ENCODE measurements at places on chromosomes 7 and 10.

DNA sequence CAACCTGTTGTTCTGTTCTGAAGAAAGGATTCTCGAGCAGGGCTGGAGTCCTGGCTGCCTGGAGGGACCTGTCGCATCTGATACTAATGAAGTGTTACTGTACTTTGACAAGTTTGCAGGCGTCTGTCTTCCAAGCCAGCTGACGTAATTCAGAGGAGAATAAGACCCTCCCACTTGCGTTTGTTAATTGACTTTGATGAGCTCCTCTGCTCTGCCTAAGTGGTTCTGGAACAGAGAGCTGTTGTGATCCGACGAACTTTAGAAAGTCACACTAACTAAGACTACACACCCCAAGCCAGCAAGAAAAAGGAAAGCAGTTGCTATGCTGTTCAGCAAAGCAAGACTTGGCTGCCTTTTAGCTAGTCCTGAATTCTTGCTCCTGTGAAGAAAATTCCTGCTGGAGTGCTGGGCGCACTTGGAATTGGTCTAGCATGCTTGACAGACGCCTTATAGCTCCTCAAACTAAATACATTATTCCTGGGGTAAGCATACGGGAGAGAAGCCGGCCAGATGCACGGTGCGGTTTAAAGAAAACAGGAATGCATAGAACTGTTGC lies 200.3 kb downstream of the CACNB2 start:
- DNase-seq = no peak

- no peak for DNase-seq
Measured at GRCh38 chr10:129689671-129690071, 222.6 kb downstream of the MGMT start.

GRCh38 chr7:98903246-98903645 lies 24.9 kb downstream of the TRRAP start:
- no peak for DNase-seq

DNA sequence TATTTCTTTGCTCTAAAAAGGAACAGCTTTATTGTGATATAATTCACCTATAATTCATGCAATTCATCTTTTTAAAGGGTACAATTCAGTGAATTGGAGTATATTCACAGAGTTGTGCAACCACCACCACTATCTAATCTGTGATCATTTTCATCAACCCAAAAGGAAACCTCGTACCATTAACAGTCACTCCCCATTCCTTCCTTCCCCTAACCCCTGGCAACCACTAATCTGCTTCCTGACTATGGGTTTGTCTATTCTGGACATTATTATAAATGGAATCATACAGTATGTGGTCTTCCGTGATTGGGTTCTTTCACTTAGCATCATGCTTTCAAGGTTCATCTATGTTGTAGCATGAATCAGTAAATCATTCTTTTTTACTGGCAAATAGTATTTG lies 52.3 kb downstream of the MKI67 start:
- no peak for DNase-seq

DNA sequence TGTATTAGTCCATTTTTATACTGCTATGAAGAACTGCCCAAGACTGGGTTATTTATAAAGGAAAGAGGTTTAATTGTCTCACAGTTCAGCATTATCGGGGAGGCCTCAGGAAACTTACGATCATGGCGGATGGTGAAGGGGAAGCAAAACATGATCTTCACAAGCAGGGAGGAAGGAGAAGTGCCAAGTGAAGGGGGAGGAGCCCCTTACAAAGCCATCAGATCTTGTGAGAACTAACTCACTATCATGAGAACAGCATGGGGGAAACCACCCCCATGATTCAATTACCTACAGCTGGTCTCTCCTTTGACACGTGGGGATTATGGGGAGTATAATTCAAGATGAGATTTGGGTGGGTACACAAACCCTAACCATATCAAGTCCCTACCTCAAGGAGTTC lies 85.4 kb downstream of the JAZF1 start:
- no peak for DNase-seq

DNA sequence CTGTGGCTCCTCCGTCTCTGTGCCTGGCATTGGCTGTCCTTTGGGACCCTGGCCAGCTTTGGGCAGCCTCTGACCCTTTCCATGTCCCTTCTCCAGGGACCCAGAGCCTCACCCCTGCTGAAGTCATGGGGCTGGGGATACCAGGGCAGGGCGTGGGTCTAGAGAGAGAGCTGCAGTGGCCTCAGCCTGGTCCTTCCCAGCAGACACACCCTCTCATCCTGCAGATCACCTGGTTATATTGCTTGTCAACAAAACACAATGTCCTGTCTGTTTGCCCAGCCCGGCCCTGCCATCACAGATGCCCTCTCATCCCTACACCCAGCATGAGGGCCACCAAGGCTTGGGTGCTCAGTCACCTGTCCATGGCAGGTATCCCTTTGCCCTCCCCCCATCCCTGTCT lies 1.8 kb downstream of the MUC17 start:
- no peak for DNase-seq

GRCh38 chr10:114043532-114044246 lies at the start of gene ADRB1:
TSS of gene ADRB1 (plus strand) at chr10:114043866. CDS start at chr10:114044133, 267 bp downstream.
- DNase-seq = peak; percentile 80

GRCh38 chr10:133024704-133025557 lies 62.8 kb upstream of the ADGRA1 start:
- no peak for DNase-seq

GRCh38 chr7:137204246-137204645 lies 139.3 kb downstream of the PTN start:
- DNase-seq = no peak

- no peak for DNase-seq
Measured at GRCh38 chr10:98470850-98471249, 24.1 kb upstream of the HPS1 start.

GRCh38 chr7:41955451-41955850 lies 252.6 kb upstream of the INHBA start:
- no peak for DNase-seq

DNA sequence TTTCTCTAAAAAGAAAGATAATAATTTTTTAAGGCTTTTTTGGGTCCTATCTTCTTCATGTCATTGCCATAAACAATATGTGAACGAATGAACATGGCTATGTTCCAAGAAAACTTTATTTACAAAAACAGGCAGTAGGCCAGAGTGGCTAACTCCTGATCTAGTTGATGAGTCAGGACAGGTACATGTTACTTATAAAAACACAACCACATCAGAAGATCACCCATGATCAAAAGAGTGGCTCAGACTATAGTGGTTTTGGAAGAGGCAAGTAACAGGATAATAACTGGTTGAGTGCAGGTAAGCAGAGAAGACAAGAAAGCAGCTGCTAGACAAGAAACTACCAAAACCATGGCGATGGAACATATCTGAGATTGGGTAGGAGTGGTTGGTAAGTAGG lies 468.7 kb downstream of the KCNMA1 start:
- no peak for DNase-seq

DNA sequence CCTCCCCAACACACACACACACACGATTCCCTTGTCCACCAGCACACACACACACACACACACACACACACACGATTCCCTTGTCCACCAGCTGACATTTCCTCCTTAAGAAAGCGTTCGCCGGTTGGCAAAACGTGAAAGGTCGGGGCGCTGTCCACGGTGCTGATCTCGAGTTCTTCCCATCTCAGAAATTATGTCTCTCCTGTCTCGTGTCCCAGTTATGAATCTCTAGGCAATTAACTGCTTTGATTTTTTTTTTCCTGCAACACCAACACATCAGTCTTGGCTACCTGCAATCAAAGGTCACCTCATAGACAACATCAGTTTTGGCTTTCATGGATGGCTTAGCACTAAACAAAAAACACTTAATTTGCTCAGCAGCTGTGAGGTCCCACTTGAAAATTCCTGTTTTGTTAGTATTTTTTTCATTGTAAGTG lies 1.9 kb downstream of the INA start:
- no peak for DNase-seq

DNA sequence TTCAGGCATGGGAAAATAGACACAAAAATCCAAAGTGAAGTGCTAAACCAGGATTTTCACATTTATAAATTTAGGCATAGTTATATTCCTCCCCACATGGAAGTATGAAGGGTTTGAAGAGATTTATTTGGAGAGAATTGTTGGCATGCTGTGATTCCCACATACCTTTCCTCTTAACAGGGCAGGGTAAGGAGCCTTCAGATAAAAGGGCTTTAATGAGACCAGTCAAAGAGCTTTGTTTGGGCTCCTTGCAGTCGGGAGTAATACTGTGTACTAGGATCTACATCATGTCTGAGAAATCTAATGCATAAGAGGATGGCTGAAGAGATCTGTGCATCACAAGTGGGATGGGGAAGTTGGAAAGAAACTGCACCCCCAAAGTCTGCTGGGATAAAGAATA lies 140.8 kb upstream of the PTN start:
- DNase-seq = no peak

DNA sequence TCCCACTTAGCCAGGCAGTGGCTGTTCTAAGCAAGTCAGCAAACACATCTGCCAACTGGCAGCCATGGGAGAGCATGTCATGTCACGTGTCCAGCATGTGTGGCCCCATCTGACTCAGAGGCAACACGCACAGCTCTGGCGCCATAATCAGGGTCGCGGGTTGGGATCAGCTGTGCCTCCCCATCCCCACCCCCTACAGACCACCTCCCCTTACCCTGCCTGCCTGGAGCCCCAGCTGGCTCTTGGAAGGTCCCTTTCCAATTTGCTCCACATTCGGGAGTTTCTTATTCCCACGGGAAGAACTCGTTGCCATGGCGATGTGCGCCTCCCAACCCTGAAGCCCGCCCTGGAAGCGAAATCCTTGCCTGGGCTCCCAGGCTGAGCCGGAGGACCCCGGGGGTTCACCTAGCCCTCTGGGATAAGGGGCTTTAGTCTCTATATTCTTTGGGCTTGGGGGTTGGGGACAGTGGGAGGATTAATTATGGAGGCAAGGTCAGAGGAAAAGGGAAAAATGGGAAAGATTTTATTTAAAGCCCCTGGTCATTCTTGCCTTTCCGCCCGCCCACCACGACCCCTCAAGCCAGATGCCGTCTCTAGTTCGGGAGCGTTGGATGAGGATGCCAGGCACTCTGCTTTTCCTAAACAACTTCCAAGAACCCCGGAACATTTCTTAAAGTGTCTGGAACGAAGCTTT lies 283.7 kb downstream of the ZEB1 start:
- peak; percentile 4 for DNase-seq

DNA sequence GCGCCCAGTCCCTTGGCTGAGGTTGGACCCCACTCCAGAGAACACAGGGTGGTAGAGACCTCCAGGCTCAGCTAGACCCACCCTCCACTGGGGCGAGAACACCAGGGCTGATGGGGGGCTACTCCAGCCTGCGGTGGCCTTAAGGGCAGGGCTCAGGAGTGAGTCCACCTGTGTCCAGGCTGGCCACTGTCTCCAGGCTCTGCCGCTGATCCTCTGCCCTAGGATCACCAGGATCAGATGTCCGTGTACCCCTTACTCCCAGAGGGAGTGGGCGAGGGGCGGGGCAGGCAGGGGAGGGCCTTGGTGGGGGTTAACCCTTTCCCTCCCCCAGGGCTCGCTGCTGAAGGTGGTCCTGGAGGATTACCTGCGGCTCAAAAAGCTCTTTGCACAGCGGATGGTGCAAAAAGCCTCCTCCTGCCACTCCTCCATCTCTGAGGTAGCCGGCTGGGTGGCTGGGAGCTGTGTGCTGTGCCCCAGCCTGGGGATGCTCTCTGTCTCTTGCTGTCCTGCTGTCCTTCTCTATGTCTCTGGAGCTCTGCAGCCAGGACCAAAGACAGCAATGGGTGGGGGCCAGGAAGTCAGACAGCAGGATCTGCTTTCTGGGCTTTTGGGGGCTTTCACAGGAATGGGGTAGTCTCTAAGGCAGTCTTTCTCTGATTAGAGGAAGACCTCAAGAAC lies 38.0 kb downstream of the PSAP start:
- no peak for DNase-seq

- DNase-seq = no peak
Measured at GRCh38 chr7:135365721-135366120, 132.1 kb downstream of the STRA8 start.

- DNase-seq = no peak
Measured at GRCh38 chr7:115145512-115145911, 223.6 kb downstream of the MDFIC start.

GRCh38 chr10:108789919-108790318 lies 1133.4 kb downstream of the XPNPEP1 start:
- no peak for DNase-seq

DNA sequence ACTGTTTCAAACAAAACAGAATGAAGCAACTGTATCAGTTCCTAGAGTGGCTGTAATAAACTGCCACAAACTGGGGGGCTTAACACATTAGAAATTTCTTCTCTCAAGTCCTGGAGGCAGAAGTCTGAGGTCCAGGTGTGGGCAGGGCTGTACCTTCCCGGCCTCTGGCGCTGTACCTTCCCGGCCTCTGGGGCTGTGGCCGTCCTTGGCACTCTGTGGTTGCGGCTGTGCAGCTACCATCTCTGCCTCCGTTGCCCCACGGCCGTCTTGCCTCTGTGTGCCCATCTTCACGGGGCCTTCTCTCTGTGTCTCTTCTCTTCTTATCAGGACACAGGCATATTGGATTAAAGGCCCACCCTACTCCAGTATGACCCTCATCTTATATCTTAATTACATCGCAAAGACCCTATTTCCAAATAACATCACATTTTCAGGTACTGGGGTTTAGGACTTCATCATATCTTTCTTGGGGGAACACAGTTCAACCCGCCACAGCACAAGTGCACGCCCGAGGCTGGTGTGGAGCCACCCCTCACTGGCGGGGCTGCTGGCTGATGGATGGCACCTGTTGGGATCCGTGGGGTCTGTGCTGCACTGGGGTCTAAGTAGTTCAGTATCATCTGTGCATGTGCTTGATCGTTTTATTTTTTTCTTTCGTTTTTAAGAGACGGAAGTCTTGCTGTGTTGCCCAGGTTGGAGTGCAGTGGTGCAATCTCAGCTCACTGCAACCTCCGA lies 123.2 kb downstream of the ACTR3B start:
- DNase-seq = no peak

- no peak for DNase-seq
Measured at GRCh38 chr7:47478926-47479711, 102.8 kb downstream of the TNS3 start.

DNA sequence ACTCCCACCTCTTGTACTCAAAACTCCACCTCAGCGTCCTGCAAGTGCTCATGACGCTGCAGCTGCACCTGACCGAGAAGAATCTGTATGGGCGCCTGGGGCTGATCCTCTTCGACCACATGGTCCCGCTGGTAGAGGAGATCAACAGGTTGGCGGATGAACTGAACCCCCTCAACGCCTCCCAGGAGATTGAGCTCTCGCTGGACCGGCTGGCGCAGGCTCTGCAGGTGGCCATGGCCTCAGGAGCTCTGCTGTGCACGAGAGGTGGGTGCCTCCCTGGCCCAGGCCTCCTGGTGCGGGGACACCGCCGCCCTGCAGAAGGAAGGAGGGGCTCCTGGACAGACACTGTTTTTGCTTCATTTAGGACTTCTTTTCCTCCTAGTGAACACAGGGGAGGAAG lies 10.3 kb downstream of the INTS15 start:
- no peak for DNase-seq

DNA sequence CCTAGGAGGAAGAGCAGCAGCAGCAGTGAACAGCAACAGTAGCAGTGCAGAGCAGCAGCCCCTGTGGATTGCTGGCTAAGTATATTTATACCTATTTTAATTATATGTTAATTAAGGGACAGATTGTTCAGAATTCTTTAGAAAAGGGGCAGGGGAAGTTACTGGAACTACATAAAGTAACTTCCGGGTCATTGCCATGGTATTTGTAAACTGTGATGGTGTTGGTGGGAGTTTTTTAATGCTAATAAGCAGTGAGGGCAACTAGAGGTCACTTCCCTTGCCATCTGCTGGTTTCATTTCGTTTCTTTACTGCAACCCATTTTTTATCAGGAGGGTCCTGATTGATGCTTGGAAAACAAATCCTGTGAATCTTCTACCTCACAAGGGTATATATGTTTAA lies 229.8 kb upstream of the PODXL start:
- DNase-seq = no peak

All from NCI-H526 (cell line).